ENCODE measurements at places on chromosomes 3 and 15.

- no peak for DNase-seq
Observed at GRCh38 chr15:60379525-60380274, 18.1 kb downstream of the ANXA2 start.

DNA sequence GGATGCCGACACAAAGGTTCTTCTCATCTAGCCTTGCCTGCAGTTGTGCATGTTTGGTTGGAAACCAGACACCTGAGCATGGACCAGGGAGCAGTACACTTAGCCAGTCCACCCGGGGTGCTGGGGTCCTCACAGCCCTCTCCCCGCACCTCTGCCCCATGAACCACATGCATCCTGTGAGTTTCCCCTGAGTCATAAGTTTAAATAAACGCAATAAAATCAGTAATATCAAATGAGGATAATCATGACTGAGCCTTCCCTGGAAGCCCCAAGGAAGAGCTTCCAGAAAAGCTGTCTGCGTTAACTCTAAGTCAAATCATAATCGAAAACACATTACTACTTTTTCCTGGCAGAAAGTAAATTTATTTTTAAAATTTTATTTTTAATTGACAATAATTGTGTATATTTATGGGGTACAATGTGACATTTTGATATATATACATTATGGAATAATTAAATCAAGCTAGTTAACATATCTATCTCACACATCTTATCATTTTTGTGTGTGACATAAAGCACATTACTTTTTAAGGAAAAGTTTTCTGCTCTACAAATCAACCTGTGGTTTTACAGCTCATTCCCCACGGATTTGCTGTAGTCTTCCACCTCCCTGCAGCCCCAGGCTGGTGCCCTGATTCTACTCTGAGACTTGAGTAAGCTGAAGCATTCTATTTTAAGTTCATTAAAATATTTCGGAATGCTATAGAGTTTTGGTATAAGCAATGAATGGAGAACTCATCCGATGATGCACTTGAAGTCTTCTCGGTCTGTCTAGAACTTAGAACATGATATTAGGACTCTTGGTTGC lies 166.0 kb upstream of the EIF1B start:
- DNase-seq: no peak

DNA sequence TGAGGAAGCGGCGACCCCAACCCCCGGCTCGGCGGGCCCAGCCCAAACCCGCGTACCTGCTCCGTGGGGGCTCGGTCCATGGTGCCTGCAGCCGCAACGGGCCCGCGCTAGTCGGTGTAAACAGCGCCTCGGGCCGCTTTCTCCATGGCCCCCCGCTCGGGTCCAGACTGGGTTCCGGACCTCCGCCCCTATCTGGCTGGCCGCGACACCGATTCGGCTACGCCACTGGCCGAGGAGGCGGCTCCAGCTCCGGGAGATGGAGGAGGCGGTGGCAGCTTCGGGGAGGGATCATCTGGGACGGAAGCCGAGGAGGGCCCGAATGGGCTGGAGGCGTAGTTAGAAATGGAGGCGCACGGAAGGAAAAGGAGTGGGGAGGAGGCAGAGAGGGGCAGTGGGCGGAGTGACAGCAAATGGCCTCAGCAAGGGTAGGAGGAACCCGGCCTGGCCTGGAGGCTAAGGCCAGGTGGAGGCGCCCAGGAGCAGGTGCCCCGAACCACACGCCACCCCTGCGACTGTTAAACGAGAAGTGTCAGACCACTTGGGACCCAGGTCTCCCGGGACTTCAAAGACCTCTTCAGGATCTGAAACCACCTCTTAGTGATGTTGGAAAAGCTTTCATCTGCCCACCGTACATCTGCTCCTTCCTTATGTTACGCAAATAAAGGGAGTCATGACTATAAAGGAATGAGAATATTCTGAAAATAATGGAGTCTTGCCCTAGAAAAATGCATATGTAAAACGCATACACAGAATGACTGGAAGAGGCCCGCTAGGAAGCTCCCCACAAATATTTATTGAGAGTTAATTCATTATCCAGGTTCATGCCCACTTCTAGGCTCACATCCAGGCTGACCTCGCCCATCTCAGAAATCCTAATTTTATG lies at the start of gene SECISBP2L:
Gene SECISBP2L, minus strand, starts transcription at position 227 of the 883 bp plus-strand sequence. Its CDS starts 147 bp downstream, at position 80.
- peak; percentile 79 for DNase-seq

- DNase-seq: no peak
Observed at GRCh38 chr15:35246451-35246850, 161.4 kb upstream of the NANOGP8 start.

DNA sequence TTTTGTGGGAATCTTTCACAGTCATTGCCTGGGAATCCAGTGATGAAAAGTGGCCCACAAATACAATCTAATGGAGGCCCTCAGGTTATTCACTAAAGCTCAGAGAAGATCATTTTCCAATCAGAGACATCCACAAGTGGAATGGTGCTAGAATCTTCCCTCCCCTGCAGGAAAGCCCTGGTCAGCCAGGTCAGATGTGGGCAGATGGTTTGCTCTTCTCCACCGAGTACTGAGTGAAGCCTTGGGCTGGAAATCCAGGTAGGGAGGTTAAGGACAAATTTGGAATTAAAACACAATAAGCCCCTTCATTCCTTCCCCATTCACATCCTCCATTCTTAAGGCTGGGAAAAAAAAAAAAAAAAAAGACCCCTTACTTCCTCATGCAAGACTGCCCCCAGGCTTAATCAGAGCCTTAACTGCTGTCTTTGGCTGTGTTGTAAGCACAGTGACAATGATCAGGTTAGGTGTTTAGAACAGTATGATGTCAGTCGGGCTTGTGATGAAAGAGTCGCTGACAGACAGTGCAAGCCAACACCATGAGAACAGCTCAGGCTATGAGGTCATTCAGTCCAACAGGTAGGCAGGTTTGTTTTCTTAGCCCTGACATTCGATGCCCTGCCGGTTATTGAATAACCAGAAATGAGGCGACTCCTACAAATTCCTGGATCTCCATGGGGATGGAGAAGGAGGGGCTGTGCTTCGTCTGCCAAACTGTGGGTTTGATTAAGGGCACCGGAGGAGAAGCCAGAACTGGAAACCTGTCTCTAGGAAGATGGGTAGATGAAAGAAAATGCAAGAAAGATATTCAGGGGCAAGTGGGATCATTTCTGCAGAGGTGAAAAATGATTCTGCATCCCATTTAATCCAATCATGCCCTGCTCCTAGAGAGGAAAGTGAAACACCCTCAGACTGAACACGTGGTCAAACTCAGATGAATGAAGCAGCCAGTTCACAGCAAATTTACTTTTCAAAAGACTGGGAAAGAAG lies 23.5 kb upstream of the HES1 start:
- DNase-seq: no peak
